ENCODE measurements at places on chromosomes 12 and 14.

DNA sequence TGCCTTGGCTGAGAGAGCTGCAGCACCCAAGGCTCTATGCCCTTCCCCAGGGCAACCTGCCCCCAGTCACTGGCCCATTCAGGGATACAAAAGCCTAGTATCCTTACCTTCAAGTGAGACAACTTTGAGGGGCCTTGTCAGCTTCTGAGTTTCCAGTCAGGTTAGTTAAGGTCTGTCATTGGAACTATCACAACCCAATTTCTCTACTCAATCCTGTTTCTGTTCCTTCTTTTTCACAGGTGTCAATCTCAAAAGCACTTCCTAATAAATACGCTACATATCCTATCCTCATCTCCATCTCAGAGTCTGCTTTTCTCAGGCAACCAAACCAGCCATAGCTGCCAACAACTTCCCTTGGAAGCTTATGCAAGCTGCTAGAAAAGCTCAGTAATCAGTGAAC lies 4.9 kb upstream of the PTGDR start:
- DNase-seq = no peak

GRCh38 chr14:103398427-103399195 lies 13.4 kb downstream of the MARK3 start:
- no peak for DNase-seq

DNA sequence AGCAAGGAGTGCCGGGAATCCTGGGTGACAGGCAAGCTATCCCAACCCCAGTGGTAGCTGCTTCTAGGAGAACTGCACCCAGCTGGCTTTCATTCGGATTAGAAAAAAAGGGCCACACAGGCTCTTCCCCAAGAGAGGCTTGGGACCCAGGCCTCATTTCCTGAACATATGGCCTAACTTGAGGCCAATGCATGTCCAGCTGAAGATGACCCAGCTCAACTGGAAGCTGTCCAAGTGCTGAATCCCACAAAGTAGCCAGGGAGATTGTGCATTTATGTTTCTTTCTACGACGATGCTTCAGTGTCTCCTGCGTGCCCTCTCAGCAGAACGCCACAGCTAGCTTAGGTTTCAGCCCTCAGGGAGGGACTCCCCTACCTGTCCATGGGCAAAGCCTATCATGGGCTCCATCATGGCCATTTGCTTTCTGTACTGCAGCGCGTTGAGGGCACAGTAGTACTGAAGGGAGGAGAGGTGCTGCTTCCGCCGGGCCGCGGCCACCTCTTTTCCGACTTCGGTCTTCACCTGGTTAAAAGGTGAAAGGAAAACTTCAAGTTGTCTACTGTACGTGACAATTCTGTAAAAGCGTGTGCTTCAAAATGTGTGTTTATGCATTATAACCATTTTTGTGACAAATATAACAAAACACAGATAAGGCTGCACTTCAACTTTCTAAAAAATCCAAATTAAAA lies 29.1 kb downstream of the APPL2 start:
- no peak for DNase-seq

- no peak for DNase-seq
Measured at GRCh38 chr14:78232231-78233000, 62.2 kb downstream of the NRXN3 start.

DNA sequence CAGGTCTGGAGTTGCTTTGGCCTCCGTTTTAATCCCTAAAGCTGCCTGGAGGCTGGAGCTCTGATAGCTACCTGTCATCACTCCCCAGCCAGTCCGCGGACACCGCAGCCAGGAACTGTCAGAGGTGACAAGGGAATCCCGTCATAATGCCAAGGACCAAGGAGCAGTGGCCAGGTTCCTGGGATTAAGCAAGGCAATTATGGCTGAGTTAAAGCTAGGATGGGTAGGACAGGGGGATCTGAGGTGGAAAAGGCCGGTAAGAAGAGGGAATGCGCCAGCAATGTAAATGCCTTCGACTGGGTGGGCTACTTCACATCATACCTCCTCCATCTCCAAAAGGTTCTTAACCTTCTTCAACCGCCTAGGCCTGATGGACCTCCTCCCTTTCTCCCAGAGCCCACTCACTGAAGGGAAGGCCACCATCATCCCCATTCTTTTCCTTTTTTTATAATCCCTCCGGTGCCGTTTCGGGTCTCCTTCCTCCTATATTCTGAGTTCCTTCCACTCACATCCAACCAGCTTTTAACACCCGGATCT lies 1.9 kb downstream of the PPP1R3E start:
- DNase-seq = no peak

DNA sequence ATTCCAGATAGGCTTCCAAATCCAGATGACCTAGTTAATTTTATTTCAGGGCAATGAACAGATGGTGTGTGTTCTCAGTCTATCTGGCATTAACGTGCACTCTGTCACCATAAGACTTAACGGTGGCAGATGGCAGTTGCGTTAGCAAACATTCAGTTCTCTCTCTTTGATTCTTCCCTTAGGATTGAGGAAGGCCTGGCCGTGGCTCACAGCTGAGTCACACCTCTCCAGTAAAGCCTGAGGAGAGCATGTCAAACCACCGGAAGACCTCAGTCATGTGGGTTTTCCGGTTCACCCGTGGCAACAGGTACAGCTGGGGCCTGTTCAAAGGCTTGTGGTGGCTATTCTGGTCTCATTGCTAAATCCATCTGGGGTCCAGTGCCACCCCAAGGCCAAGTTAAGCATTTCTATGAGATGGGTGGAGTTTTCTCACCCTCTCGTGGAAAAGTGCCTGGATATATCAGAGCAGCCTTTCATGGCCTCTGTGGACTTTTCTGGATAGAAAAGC lies 545.1 kb upstream of the ATP2B1 start:
- DNase-seq = peak; percentile 16

- DNase-seq = no peak
Measured at GRCh38 chr14:24848102-24848790, 201.7 kb downstream of the STXBP6 start.

- no peak for DNase-seq
Measured at GRCh38 chr12:22881878-22882385, 257.0 kb downstream of the ETNK1 start.

DNA sequence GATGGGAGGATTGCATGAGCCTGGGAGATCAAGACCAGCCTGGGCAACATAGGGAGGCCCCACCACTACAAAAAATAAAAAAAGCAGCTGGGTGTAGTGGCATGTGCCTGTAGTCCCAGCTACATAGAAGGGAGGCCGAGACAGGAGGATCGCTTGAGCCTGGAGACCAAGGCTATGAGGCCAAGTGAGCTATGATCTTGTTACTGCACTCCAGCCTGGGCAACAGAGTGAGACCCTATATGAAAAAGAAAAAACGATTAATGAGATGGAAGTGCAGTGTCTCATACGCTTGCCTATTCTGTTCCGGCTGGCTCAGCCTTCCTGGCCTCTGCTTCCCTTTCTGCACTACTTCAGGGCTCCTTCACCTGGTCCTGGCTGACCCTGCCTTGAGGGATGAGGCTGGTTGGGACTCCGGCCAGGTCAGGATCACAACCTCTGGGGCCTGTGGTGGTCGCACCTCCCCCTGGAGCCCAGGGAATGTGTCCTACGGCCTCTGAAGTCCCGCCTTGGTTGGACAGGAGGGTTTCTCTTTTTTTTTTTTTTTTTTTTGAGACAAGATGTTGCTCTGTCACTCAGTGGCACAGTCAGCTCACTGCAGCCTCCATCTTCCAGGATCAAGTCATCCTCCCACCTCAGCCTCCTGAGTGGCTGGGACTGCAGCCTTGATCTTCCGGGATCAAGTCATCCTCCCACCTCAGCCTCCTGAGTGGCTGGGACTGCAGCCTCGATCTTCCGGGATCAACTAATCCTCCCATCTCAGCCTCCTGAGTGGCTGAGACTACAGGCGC lies 10.7 kb downstream of the TEDC1 start:
- DNase-seq = no peak

DNA sequence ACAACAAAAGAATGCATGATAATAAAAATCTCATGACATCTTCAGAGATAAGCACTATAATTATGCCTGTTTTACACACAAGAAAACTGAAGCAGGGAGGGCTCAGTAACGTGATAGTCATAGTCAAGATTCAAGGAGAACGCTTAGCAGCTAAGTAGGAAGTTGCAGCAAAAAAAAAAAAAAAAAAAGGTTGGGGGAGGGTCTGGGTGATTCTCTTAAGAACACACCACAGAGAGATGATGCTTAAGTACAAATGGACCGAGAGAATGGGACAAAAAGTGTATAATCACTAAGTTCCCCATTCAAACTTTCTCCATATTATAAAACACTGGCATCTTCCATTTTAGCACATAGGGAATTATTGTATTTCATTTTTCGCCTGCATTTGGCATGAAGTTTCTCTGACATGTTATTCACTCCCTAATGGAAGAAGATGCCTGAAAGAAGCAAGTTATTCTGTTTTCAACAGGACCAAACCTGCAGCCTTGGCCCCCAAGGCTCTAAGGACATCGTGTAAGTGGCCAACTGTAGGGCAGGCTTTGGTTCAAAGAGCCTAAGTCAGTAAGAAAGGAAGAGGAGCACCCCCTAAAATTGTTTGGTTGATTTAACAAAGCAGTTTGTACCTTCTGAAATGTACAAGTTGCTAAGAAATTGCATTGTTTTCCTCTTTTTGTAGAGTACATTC lies 142.9 kb upstream of the TMPO start:
- no peak for DNase-seq

GRCh38 chr12:51403681-51404136 lies 12.5 kb upstream of the GALNT6 start:
- DNase-seq = no peak

DNA sequence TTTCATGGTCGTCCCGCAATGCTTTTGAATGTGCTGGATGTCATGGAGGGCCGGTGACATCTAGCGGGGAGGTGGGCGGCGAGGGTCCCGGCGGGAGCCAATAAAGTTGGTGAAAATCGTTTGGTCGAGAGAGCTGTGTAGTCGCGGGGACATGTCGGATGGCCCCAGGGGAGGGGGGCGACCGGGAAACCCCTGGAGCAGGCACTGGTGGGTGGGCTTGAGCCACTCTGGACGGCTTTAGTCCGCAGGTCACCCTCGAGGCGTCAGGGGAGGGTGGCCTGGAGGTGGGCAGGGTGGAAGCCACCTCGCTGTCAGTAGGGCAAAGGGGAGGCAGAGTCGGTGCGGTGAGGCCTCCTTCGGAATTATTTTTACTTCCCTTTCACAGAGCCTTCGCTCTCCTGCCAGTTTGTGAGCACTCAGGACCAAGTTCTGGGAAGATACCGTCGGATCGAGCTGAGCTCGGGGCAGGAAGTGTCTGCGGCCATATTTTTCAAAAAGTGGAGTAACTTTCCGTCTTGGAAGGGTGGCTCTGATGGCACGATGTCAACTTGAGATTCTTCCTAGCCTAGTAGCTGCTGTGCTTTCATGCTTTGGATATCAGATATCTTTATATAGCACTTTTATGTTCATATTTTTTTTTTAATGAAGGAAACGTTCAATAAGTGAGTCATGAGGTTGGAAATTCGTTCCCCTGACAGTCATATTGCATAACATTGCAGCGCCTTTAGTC lies 28.2 kb downstream of the WBP11 start:
- peak; percentile 64 for DNase-seq

GRCh38 chr14:20679907-20680306 lies 4.5 kb upstream of the RNASE4 start:
- DNase-seq = peak; percentile 50

GRCh38 chr12:85641796-85642195 lies 194.4 kb downstream of the RASSF9 start:
- DNase-seq = no peak

GRCh38 chr12:4251216-4251891 lies 22.2 kb upstream of the CCND2 start:
- DNase-seq = no peak

GRCh38 chr12:86331012-86331411 lies 74.8 kb upstream of the MGAT4C start:
- DNase-seq = no peak

DNA sequence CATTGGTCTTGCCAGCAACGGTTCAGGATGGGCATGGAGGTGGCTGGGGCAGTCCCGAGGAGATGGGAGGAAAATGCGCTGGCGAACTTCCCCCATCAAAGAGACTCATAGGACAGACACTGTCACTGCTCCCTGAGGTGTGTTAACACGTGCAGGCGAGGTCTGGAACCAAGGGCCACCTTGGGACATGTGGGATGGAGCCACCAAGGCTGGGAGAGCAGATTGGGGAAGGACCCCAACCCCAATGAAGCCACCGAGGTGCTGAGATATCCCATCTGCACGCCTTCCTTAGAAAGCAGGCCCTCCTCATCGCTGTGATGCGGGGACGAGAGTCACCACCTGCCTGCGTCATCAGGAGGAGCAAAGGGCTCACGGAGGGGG lies 16.9 kb upstream of the BEGAIN start:
- DNase-seq = no peak

GRCh38 chr12:49823350-49823749 lies 4.9 kb downstream of the NCKAP5L start:
- no peak for DNase-seq

GRCh38 chr14:52279408-52279807 lies 11.9 kb downstream of the PTGDR start:
- DNase-seq = peak; percentile 32

GRCh38 chr12:96025518-96025917 lies 9.9 kb downstream of the LTA4H start:
- no peak for DNase-seq

GRCh38 chr12:6312529-6313325 lies 2.2 kb downstream of the PLEKHG6 start:
- no peak for DNase-seq

DNA sequence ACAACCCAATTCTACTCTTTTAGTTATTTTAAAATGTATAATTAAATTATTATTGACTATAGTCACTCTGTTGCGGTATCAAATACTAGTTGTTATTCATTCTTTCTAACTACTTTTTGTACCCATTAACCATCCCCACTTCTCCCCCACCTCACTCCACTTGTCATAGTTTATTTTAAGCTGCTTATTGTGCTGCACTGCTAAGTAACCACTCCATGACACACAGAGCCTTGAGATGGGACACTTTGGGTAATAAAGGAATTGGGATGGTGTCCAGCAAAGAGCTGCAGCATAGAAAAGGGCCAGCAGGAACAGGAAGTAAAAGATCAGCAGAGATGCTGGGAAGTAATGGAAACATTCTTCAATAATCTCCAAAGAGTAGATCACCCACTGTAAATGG lies 123.0 kb downstream of the RPS29 start:
- DNase-seq = no peak

DNA sequence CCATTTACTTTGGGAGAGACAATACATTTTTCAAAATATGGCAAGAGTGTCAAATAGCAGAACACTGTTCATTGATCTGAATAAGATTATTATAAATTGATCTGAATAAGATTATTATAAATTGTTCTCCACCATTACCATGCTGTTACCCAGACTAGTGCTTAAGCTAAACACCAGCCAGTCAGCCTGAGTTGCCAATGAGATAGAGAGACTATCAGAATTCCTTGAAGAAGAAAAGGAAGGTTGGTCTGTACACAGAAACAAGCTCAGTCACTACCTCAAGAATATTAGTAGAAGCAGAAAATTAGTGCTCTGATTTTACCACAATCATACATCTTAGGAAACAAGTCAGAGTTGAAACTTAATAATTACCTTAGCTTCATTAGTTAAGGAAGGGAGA lies 469.8 kb downstream of the FOXG1 start:
- no peak for DNase-seq

- no peak for DNase-seq
Measured at GRCh38 chr12:15672671-15673270, 116.4 kb downstream of the EPS8 start.

DNA sequence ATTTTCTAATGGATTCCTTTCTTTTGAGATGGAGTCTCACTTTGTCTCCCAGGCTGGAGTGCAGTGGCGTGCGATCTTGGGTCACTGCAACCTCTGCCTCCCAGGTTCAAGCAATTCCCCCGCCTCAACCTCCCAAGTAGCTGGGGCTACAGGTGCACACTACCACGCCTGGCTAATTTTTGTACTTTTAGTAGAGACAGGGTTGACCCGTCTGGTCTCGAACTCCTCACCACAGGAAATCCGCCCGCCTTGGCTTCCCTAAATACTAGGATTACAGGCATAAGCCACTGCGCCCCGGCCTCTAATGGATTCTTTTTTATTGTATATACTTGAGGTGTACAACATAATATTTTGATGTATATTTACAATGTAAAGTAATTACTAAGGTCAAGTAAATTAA lies 140.1 kb upstream of the SLCO1C1 start:
- DNase-seq = no peak
